Fibroblast of the aortic adventitia (primary cell): ENCODE measurements at places on chromosomes 13 and 19.

DNA sequence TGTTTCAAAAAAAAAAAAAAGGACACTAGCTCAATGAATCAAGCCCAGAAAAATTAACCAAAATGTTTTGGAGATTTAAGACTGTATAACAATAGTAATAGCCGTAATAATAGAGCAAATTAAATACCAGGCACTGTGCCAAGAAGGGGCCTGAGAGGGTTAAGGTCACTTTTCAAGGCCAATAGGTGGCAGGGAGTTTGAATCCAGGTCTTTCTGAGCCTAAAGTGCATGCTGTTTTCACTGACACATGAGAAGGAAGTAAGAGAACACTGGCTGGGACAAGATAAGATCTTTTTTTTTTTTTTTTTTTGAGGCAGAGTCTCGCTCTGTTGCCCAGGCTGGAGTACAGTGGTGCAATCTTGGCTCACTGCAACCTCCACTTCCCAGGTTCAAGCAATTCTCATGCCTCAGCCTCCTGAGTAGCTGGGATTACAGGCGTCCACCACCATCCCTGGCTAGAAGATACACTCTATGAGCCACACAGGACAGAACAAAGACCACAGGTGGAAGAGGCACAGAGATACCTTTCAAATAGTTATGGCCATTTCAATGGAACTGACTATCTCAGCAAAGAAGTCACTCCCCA, 7.7 kb downstream of the FFAR2 start:
- no peak for DNase-seq

DNA sequence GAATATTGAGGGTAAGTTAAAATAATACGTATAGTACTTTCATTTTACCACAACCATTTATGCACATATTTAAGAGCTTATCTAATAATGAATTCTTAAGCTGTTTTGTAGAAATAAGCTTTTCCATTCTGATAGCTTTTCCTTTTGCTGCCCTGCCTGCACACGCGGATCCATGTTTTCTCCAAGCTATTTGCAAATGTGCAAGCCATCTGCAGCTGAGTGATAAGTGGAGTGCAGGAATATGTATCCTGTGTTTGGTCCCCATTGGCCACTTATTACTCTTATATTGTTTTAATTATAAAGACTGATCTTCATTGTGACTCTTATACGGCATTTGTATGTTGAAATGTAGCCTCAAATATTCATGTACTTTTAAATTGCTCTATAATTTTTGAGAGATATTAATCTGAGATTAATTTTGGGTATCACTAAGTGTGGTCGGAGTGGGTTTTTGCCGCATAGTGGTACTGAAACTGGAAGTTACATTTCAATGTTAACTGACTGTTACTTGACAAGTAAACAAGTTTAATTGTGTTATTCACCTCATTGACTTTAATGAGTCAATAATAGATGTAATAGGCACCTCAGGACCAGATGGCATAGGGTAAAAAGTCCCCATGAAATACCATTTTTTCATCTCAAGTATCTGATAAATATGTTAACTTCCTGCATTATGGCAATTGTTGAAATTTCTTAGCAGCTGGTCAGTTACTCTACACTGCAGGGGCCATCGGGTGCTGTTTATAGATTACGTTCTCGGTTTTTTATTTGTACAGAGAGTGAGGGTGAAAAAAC, 1567.4 kb downstream of the EFNB2 start:
- DNase-seq, result no peak

DNA sequence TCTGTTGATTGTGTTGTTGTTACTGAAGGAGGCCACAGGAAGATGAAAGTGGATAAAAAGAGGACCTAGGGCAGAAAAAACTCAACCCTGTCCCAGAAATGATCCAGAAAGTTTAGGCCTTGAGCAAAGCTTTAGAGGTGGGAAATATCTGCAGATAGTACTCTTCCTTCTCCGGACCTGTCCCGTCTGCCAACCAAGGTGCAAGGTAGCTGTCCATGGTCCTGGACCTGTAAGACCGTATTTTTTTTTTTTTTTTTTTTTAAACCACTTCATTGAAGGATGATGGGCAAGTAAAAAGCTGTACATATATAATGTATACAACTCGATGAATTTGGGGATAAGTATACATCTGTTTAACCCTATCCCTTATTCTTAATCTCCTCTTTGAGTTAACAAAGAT, 225.9 kb downstream of the OLFM4 start:
- DNase-seq, result no peak

DNA sequence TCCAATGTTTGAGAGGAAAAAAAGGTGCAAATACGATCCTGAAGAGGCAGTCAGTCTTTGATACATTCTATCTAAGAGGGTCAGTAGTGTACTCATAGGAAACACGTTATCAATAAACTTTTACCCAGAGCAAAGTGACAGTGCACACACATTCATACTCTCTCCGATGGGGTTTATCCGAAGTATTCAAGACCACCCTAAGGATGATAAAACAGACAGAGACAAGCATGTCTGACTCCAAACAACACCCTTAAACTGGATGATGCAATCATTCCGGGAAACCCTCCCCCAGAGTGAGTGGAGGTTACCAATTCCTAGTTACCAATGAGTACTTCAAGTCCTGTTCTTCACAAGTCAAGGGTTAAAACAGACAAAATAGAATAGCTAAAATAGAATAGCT, 79.1 kb downstream of the DNAJC3 start:
- no peak for DNase-seq

- DNase-seq, result peak; percentile 28
Observed at GRCh38 chr13:44116562-44117332, 237.0 kb downstream of the LACC1 start.

DNA sequence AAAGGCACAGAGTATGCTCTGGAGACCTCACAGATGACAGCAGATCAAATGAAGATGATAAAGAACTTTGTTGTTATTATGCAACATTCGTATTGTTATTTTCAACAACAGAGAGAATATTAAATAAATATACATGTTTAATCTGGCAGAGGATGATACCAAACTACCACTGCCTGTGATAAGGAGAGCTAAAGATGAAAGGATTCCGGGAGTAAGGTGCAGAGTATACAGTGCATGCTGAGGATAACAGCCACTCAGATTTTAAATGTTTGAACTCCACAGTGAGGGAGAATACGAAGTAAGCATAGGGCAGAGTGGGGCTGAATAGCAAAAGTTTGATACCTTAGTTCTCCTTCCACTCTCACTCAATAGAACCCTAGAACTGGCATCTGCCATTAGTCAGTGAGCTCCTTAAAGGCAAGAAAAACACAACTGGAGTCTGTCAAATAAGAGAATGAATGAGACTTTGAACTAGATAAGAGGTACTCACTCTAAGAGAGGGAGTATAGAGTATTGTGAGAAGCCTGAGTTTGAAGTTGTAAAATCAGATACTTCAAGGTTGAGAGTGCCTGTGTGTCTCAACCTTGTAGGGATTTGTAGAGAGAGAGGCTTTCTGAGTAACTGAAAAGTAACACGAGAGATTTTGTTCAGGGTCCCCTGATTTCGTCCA, 78.5 kb downstream of the STARD13 start:
- no peak for DNase-seq

- no peak for DNase-seq
Observed at GRCh38 chr13:36834299-36834698, 15.3 kb downstream of the RFXAP start.

DNA sequence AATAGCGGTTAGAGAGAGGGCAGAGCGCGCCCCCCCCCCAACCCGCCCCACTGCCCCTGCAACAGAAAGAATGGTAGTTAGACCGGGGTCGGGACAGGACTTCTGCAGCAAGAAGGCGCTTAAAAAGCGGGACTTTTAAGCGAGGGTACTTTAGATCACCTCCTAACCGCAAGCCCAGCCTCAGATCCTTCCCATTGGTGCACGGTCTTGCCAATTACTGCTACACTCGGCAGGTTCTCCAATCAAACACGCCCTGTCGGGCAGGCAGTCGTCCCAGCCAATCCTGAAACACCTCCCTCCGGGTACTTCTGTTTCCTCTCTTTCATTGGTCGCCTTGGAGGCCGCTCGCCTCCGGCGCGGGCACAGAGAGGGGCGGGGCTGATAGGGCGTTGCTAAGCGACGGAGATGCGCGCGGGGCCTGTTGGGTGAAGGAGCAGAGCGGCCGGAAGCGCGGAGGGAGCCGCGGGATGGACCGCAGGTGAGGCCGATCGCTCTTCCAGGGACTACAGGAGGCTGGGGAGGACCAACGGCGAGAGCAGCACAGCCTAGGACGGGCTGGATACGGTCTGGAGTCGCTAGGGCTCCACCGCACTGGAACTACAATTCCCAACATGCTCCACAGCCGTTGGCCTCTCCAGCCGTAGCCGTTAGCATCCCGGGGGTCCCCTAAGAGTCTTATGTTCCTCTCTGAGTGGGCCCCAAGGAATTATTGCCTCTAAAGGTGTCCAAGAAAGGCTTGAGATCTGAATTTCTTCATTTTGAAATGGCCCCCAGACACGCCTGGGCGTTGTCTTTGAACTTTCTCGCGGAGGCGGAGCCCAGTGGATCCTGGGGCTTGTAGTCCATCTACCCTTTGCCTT, at the start of gene PROSER3:
Gene PROSER3, plus strand, starts transcription at position 428 of the 860 bp plus-strand sequence. Its CDS starts 40 bp downstream, at position 468.
- DNase-seq, result peak; percentile 100

GRCh38 chr13:75782985-75783384, 146.9 kb downstream of the LMO7 start:
- no peak for DNase-seq

DNA sequence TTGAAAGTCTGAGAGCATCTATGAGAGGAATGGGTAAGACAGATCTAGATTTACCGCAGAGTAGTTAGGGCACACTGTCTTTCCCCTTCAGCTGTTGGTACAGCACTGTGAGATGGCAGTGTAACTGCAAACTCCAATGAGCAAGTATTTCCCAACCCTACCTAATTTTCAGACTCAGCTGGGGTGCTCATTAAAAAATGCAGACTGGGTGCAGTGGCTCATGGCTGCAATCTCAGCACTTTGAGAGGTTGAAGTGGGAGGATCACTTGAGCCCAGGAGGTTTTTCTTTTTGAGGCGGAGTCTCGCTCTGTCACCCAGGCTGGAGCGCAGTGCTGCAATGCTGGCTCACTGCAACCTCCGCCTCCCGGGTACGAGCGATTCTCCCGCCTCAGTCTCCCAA, 12.6 kb downstream of the QPCTL start:
- no peak for DNase-seq

GRCh38 chr19:35112995-35113688, 2.5 kb upstream of the FXYD3 start:
- DNase-seq, result no peak

DNA sequence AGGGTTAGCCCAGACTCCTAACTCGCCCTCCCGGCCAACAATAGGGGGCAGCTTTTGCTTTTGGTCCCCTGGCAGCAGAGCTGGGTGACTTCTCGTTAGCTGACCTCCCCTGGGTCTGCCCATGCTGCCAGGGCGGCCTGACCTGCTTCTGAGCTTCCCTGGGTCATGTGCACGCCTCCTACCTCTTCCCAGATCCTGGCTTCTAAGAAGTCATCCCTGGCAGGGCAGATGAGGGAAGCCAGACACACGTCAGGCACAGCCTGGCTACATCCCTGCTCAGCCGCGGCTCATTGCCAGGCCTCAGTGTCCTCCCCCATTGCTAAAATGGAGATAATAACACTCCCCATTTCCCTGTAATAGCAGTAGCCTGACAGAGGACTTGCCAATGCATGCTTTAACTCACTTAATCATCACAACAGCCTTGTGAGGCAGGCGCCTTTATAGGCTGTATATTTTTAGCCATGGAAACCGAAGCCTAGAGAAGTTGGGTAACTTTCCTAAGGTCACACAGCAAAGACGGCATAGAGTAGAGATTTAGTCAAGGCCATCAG, 2.1 kb downstream of the KCNK6 start:
- peak; percentile 90 for DNase-seq

- peak; percentile 28 for DNase-seq
Observed at GRCh38 chr19:36420961-36421748, 2.7 kb upstream of the ZFP82 start.

DNA sequence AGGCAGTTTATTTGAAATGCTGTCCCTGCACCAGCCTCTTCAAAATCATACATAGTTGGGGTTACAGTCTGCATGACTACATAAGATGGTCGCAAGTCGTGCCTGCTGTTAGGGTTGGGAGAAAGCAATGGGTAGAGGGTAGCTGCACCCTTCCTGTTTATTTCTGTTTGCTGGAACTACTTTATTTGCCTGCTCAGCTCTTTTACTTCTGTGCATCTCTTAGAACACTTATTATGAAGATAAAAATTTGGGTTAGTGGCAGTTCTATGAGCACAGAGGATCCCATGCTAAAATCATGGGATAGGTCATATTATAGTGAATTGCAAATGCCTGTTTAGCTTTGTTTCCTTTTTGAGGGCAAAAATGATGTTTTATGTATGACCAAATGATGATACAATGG, 160.1 kb downstream of the MYO16 start:
- no peak for DNase-seq

GRCh38 chr13:108267347-108267746, 2.2 kb upstream of the TNFSF13B start:
- no peak for DNase-seq

GRCh38 chr13:31223215-31223614, 23.4 kb downstream of the B3GLCT start:
- no peak for DNase-seq

DNA sequence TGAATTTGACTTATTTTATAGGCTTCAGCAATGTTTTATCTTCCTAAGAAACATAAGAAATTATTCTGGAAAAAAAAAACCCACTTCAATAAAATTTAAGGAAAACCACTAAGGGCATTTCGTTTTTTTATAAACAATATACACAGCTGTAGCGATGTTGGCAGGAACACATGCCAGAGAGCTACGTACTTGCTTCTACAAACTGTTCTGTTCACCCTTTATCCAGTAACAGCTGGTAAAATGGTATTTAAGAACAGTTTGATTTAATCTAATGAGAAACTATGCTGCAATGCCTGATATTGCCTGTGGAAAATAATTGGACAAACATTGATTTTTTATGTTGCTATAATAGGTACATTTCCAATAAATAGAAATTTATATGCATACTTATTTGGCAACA, 137.2 kb upstream of the DACH1 start:
- DNase-seq, result no peak

GRCh38 chr19:17504030-17504429, 7.4 kb upstream of the PGLS start:
- no peak for DNase-seq

GRCh38 chr13:112261924-112262323, 114.2 kb upstream of the SPACA7 start:
- no peak for DNase-seq

GRCh38 chr13:48631441-48631840, 22.3 kb upstream of the CYSLTR2 start:
- DNase-seq, result peak; percentile 13

DNA sequence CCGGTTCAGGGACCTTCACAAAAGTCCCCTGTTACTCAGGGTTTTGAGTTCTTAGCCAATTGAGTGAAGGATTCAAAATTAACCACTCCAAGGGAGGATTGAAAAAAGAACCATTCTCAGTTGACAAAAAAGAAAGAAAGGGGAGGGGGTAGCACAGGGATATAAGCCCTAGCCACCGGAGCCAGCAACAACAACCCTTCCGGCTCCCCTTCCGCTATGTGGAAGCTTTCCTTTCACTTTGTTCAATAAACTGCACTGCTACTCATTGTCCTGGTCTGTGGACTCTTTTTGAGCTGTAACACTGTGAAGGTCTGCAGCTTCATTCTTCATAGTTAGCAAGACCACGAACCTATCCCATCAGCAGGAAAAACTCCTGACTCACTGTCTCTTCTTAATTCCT, 1488.1 kb upstream of the PRR20A start:
- DNase-seq, result no peak
